Smooth muscle cell of the umbilical artery (primary cell): ENCODE measurements at places on chromosomes 5 and 9. TPM values are rescaled to one million over a fixed set of nuclear protein-coding genes. Genes with fewer than 3 reads are reported as not detected.

Gene GRXCR2
- total RNA-seq, result not detected in 2 replicates

Gene SPINK6
- not detected in 2 replicates for total RNA-seq

Gene GPR21
- 0.89 and 0.97 TPM in 2 replicates for total RNA-seq

Gene ANKRD33B
- total RNA-seq, result 1.2 and 2.4 TPM in 2 replicates

Gene PDCD1LG2
- total RNA-seq, result 8.3 and 40.0 TPM in 2 replicates

Gene TSSK1B
- 0.30 and 0.46 TPM in 2 replicates for total RNA-seq

Gene ENG
- total RNA-seq, result 16.0 and 31.6 TPM in 2 replicates
